ENCODE measurements at places on chromosomes 6 and 20.

- DNase-seq = no peak
Measured at GRCh38 chr20:41147767-41148191, 10.4 kb downstream of the PLCG1 start.

GRCh38 chr6:27754408-27754782 is 157.8 kb downstream of the OR2B2 start:
- DNase-seq = no peak

DNA sequence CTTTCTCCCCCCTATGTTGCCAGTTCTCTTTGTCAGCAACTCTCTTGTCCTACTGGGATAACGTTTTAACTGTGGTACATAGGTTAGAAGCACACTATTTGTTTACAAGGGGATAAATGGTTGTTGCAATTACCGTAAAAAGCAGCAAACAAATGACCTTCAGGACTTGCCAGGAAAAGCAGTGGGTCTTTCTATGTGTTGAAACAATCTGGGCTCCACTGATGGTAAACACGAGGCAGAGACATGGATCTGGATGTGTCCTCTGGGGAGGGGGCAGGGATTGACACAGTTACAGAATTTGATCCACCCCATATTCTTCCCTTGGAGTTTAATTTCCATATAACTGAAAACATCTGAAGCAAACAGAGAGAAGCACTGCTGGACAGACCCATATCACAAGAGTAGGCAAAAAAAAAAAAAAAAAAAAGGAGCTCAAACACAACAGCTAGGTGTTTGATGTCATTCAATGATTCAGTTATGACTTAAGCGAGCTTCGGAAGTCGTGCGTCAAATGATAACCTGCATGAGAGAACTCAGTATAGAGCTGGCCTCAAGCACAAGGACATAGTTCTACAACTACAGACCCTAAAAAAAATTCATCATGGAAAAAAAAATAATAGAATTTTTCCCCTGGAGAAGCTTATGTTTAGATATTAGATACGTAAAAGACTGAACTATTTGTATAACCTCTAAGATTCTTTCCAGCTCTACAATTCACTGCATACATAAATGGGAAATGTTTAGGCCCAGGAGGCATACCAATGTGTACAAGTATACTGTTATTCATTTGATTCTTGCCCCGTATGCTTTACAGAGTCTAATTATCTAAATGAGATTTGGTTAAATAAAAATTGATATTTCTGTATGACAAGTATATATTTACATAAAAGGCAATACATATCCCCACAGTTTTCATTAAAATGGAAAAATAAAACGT is 127.7 kb downstream of the ALDH8A1 start:
- DNase-seq = no peak

GRCh38 chr6:39182604-39183003 is 46.7 kb downstream of the KCNK5 start:
- no peak for DNase-seq

GRCh38 chr20:58597249-58597891 is 53.7 kb upstream of the STX16 start:
- DNase-seq = peak; percentile 61

DNA sequence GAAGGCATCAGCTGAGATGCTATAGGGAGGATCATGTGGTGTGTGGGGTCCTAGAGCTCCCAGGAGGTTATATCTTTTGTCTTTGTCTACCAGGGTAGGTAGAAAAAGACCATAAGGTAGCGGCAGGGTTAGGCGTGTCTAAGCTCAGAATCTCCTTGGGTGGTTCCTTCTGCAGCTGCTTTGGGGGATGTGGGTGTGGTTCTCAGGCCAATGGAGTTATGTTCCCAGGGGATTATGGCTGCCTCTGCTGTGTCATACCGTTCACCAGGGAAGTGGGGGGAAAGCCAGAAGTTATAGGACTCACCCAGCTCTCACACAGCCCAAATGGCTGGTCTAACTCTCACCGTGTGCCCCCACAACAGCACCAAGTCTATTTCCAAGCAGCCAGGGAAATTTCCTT is 107.4 kb upstream of the ADGRB3 start:
- no peak for DNase-seq

GRCh38 chr20:64006902-64007301 is 26.0 kb downstream of the PRPF6 start:
- no peak for DNase-seq

DNA sequence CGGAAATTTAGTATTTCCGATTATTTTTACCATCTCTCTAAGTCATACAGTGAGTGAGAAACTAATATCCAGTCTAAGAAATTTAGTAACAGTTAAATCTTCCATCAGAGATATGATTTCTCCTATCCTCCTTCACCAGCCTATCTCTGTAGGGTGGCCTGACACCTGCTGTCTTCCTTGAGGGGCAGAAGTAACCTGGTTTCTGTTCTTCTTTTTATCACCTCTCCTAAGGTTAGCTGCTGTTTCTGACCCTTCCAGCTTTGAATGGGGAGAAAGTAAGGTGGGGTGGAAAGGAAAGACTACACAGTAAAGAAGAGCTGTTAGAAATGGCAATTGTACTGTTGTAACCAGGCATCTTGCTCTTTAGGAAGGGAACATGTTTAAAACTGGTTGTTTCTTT is 447.7 kb downstream of the PHF3 start:
- no peak for DNase-seq

- no peak for DNase-seq
Measured at GRCh38 chr6:91117550-91117949, 530.7 kb upstream of the MAP3K7 start.

DNA sequence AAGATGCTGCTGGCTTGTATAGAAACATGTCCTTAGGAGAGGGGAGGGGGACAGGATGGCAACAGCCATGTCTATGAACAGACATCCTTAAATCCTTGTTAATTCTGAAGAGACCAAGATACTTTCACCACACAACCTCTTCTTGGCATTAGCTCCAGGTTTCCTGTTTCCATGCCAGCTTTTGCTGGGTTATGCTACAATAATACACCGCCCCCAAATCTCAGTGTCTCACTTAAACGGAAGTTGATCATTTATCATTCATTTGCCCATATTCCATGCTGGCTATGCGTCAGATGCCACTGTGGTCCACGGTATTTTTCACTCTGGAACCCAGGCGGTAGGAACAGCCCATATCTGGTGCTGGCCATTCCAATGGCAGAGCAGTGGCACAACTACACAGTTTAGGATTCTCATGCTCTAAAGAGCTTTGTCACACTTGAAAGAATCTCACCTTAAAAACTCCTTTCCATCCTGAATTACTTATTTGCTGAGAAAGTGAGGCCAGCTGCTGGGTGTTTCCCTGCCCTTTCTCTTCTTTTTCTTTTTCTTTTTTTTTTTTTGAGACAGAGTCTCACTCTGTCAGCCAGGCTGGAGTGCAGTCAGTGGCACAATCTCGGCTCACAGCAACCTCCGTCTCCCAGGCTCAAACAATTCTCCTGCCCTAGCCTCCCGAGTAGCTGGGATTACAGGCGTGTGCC is 3.7 kb upstream of the RNASET2 start:
- DNase-seq = no peak

- DNase-seq = peak; percentile 45
Measured at GRCh38 chr20:54549658-54550326, 74.4 kb downstream of the DOK5 start.

DNA sequence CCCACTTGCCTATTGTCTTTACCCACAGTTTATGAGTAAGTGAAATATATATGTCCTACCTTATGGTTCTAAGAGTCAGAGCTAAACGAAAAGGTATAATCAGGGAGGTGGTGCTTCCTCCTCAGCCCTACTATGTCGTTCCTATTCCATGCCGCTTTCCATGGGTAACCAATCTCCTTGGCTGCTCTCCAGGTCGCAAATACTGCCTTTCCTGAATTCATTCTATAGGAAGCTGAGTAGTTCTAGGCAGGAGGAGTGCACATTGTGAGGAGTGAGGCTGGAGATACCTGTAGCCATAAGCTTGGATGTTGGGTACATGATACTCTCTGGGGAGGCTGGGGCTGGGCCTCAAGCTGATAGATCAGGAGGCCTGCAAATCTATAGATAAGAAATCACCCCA is 5.8 kb downstream of the IL20RA start:
- DNase-seq = no peak

GRCh38 chr6:74333406-74333805 is 637.4 kb downstream of the CD109 start:
- no peak for DNase-seq
